Activated CD4-positive, alpha-beta T cell treated with anti-CD3 and anti-CD28 coated beads for 4 hours (primary cell): ENCODE measurements at places on chromosomes 2 and 18.

GRCh38 chr2:8529706-8530277 lies 152.1 kb upstream of the ID2 start:
- no peak for DNase-seq

DNA sequence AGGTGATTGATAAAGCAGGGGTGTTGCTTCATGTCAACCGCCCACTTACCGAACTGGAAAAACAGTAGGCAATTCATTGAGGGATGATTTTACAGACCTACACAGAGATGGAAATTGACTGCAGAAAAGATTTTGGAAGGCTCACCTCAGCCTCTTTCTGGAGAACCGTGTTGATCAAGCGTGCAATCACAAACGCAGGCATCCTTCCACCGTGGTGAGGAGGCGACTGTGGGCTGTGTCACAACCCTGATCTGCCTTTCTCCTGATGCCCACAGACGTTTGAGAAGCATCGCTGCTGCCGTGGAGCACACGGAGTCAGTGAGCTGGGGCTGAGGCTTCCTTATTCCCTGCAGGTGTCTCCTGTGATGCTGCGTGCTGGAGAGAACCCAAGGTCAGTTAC lies 132.0 kb downstream of the TMEM18 start:
- no peak for DNase-seq

DNA sequence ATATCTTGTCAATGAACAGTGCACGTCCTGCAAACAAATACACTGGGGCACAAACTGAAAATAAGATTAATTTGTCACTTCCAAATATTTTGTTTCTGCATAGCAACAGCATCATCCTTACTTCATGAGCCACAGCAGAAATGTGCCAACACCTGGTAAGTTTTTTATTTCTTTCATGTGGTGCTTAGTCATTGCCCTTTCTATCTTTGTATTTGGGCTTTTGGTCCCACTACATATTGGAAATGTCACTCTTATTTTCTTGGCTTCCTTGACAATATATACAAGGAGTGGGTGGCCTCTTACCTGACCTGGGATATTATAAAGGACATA lies 208.0 kb downstream of the RBM43 start:
- no peak for DNase-seq

GRCh38 chr2:218265626-218266025 lies 4.3 kb downstream of the AAMP start:
- no peak for DNase-seq

DNA sequence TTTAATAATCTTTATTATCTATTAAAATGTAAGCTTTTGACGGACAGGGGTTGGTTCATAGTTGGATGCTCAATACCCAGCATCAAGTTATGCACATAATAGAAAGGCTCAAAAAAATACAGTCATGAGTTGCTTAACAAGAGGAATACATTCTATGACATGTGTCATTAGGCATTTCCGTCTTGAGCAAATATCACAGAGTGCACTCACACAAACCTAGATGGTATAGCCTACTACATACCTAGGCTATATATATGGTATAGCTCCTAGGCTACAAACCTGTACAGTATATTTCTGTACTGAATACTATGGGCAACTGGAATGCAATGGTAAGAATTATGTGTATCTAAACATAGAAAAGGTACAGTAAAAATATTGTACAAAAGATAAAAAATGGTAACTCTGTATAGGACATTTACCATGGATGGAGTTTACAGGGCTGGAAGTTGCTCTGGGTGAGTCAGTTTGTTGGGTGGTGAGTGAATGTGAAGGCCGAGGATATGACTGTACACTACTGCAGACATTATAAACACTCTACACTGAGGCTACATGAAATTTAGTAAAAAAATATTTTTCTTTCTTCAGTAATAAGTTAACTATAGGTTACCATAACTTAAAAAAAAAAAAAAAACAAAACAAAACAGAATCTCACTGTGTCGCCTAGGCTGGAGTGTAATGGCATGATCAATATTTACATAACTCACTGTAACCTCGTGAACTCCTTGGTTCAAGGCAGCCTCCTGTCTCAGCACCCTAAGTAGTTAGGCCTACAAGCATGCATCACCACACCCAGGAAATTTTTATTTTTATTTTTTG lies 201.2 kb downstream of the NBAS start:
- no peak for DNase-seq

- no peak for DNase-seq
These were observed 207.6 kb downstream of the MGAT5 start for GRCh38 chr2:134461511-134461910.

GRCh38 chr2:128603411-128603924 lies 284.8 kb upstream of the HS6ST1 start:
- no peak for DNase-seq

GRCh38 chr2:150147889-150148683 lies 339.4 kb downstream of the RND3 start:
- no peak for DNase-seq

DNA sequence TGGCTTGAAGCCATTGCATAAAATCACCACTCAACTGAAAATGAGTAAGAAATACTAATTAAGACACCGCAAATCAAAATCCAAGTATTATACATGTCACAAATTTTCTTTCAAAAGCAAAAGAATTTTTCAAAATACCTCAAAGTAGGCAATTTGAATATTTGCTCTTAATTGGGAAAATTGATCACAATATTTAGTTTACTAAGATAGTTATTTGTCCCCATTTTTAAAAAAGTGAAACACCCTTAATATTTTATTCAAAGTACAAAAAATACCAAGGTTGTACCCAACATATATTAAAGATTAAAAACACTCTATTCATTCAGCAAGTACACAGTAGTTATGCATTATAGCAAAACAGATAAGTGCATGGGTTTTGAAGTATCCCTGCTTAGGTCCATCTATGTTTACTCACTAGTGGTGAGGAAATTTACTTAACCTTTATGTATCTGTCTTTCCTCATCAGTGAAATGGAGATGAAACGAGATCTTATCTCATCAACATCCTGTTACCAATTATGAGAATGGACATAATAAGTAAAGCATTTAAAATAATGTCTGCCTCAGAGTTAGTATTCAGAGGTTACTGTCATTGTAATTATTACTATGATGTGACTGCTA lies 35.1 kb downstream of the VPS54 start:
- no peak for DNase-seq

GRCh38 chr2:2731816-2732284 lies 400.8 kb upstream of the MYT1L start:
- no peak for DNase-seq
